ENCODE measurements at places on chromosomes 16 and 17. TPM values are rescaled to one million over a fixed set of nuclear protein-coding genes. Genes with fewer than 3 reads are reported as not detected.
A peak's percentile ranks its signal among the peaks of the same experiment; 100 is the strongest.

GRCh38 chr17:54789101-54789880 lies 111.4 kb upstream of the TOM1L1 start:
- no peak for DNase-seq

DNA sequence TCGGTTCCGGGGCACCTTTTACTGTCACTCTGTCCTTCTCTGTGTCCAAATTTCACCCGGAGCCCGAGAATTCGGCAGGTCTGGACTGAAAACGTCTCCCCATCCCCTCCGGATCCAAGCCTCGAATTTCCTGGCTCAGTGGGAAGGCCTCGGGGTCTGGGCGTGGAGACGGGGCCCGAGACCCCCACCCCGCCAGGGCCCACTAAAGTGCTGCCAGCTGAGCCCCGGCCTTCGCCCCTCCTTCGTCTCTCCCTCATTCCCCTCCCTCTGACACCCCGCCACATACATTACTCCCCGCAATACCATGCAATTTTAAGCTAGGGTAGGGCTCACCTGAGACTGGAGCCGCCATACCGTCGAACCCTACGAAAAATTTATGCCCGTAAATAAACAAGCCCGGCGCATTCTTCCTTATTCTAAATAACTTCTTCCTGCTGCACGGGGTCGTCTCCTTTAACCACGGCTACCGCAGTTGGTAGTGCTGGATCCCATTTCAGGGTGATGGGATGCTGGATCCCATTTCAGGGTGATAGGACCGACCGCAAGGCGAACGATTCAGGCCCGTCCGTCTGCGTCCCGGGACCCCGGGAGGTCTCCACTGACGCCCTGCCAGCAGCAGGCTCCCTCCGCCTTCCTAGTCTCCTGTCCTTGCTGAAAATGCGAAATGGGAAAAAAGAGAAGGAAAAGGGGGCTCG lies 4.4 kb upstream of the OR1F1 start:
- no peak for DNase-seq

GRCh38 chr16:89934611-89935553 lies 11.7 kb downstream of the TUBB3 start:
- DNase-seq, result no peak

- DNase-seq, result no peak
Observed at GRCh38 chr17:68963958-68964357, 8.8 kb upstream of the ABCA8 start.

GRCh38 chr17:71302721-71303549 lies 817.9 kb upstream of the SOX9 start:
- DNase-seq, result no peak

GRCh38 chr16:410516-411178 lies 9.0 kb downstream of the DECR2 start:
- no peak for DNase-seq

GRCh38 chr16:88282564-88283395 lies 100.0 kb upstream of the ZNF469 start:
- DNase-seq, result no peak

DNA sequence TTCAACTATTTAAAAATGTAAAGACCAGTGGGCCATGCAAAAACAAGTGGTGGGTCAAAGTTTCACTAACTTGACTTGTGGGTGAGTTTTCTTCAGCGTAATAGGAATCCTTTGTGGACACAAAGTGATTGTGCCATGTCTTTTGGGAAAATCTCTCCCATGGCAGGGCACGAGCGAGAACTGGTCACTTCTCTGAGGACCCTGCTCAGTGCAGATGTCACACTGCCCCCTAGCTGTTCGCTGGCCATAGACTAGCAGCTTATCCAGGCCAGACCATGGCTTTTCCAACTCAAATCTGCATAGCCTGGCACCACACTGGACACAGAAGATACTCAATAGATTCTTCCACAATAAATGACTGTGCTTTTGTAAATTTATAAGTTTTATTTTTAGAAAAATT lies 306.0 kb upstream of the CCL2 start:
- DNase-seq, result peak; percentile 36

DNA sequence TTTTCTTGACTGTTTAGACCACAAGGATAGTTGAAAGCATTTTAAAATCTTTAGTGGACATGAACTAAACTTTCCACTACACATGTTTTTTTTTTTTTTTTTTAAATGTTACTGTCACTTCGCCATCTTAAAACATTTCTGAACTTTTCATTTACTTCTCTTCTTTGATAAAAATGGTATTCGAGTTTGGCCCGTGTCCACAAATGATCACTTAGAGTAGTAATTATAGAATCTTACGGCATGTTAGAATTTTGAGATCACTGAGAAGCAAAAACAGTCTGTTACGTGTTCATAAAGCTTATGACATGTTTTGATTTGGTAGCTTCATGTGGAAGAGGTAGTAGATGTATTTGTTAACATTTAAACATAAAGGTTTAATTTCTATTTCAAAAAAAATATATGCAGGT lies 1.1 kb downstream of the NSRP1 start:
- no peak for DNase-seq

DNA sequence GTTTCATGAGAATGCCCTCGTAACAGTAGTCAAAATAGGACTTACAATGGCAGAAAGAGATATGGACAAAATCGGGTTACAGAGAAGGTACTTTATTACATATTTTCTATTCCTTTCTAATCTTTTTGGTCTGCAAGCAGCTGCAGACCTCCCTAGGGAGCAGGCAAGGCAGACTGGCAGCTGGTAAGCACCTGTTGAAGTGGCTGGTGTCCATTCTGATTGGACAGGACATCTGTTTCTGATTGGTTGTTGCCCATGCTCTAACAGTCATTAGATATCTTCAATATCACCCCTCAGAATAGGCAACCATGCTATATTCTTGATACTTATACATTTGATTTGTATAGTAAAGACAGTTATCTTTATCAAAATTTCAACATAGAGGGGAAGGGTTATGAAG lies 606.3 kb downstream of the KCNJ2 start:
- DNase-seq, result peak; percentile 2

- peak; percentile 57 for DNase-seq
Observed at GRCh38 chr16:82005027-82005830, 6.0 kb downstream of the SDR42E1 start.

DNA sequence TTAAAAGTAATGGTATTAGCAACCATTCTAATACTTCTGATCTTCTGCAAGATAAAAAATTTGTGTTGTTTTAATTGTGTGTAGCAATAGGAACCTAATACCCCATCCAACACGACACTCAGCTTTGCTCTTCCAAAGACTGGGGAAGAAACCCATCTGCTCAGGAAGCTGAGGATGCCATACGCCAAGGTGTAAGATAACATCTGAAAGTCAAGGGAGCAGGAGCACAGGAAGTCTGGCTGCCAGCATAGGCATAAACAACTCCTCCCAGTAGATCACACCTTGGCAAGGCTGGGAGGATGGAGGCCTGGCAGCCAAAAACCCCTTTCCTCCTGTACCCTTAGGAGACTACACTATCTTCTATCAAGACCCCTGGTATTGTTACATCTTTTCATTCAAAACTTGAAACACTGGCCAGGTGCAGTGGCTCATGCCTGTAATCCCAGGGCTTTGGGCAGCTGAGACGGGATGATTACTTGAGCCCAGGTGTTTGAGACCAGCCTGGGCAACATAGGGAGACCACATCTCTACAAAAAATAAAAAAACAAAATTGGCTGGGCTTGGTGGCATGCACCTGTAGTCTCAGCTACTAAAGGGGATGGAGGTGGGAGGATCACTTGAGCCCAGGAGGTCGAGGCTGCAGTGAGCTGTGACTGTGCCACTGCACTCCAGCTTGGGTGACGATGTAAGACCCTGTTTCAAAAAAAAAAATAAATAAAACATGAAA lies 5.7 kb upstream of the SPHK1 start:
- no peak for DNase-seq

- DNase-seq, result no peak
Observed at GRCh38 chr16:65994291-65994690, 372.2 kb upstream of the CDH5 start.

GRCh38 chr16:81817296-81817695 lies 38.2 kb downstream of the PLCG2 start:
- no peak for DNase-seq

MYH3 gene
- 0.25 TPM for total RNA-seq

ACSM5 gene
- total RNA-seq, result not detected

PABPN1L gene
- not detected for total RNA-seq

BCO1 gene
- 0.60 TPM for total RNA-seq

NPB gene
- 2.4 TPM for total RNA-seq

FASN gene
- total RNA-seq, result 592 TPM

CDRT15 gene
- total RNA-seq, result not detected
